ENCODE measurements at places on chromosomes 4 and X. TPM values are rescaled to one million over a fixed set of nuclear protein-coding genes. Genes with fewer than 3 reads are reported as not detected.

CLTRN gene
- 0.46 TPM for total RNA-seq

DNA sequence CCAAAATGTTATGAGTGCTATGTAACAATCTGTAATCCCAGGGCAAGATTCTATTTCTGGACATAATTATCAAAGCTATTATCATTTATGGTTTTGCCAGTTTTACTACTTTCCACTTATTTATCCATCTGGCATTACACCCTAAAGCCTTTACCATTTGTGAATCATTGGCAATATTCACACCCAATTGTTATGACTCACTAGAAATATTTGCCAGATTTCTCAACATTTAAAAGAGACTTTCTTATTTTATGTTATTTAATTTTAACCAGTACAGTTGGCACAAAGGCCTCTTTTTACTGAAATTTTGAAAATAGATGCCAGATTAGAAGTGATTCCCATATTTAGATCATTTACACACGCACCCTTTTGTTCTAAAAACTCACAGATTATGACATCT lies 242.7 kb upstream of the WDFY3 start:
- no peak for DNase-seq

- peak; percentile 9 for DNase-seq
Measured at GRCh38 chr4:76897536-76898384, at the start of gene SOWAHB. Gene SOWAHB, minus strand, starts transcription at chr4:76898144. Its CDS starts 295 bp downstream, at chr4:76897849.

GRCh38 chrX:103338663-103339062 lies 8.6 kb downstream of the TCEAL7 start:
- DNase-seq = no peak

- DNase-seq = no peak
Measured at GRCh38 chr4:41897698-41898097, 37.5 kb upstream of the TMEM33 start.

DCK gene
- total RNA-seq = 32.5 TPM

ARMCX2 gene
- 6.6 TPM for total RNA-seq

DNA sequence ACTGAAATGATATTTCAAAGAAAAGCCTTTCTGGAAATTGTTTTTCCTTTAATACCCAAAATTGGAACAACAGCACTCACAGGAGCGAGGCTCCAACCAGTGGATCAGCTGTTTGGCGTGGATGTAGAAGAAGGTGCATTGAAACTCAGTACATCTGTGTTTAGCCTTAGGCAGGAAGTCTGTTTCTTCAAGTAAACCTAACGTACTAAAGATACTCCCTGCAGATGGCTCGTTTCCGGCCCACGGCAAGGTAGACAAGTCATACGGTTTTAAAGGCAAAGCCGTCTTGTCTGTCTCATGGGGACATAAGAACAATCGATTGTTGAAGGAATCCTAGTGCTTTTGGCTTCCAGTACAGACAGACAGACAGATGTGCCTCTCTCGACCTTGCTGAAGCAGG lies 50.0 kb upstream of the CLCN4 start:
- DNase-seq = peak; percentile 26

GRCh38 chr4:99965173-99965572 lies 15.1 kb upstream of the H2AZ1 start:
- no peak for DNase-seq

GRCh38 chrX:45845142-45845541 lies 644.5 kb upstream of the DIPK2B start:
- DNase-seq = no peak

- no peak for DNase-seq
Measured at GRCh38 chrX:17020356-17020755, 73.9 kb downstream of the REPS2 start.

DNA sequence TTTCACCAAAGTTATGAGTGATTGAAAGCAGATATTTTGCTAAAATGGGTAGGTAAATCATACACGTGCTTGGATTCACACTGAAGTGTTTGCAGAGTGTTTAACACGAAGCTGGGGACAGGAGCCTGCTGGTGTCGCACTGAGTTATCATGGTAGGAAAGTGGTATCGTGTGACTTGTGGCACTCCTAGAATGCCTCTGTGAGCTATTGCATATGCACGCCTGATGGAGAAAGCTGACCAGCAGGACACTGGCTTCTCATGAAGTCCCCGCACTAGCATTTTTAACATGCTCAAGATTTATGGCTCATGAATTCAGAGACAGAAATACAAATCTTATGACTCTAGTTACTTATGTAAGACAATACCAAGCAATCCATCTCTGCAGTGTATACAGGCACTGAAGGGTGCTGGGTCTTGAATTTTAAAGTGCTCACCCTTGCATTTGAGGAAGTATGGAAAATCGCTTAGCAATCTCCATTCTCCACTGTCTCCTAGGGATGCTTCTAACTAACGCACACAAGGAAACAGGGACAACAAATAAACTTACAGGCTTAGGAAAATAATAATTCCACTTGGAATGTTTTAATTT lies 19.8 kb downstream of the VCX3B start:
- DNase-seq = no peak

GRCh38 chr4:3851881-3852280 lies 85.7 kb downstream of the ADRA2C start:
- no peak for DNase-seq

DNA sequence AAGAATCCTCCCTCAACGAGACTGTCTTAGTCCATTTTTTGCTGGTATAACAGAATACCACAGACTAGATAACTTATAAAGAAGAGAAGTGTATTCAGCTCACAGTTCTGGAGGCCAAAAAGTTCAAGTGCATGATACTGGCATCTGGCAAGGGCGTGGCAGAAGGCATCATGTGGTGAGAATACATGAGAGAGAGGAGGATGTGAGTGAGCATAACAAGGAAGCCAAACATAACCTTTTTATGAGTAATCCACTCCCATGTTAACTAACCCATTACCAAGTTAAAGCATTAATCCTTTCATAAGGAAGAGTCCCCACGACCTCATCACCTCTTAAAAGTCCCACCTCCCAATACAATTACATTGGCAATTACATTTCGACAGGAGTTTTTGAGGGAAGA lies 504.6 kb downstream of the IQCM start:
- no peak for DNase-seq

DNA sequence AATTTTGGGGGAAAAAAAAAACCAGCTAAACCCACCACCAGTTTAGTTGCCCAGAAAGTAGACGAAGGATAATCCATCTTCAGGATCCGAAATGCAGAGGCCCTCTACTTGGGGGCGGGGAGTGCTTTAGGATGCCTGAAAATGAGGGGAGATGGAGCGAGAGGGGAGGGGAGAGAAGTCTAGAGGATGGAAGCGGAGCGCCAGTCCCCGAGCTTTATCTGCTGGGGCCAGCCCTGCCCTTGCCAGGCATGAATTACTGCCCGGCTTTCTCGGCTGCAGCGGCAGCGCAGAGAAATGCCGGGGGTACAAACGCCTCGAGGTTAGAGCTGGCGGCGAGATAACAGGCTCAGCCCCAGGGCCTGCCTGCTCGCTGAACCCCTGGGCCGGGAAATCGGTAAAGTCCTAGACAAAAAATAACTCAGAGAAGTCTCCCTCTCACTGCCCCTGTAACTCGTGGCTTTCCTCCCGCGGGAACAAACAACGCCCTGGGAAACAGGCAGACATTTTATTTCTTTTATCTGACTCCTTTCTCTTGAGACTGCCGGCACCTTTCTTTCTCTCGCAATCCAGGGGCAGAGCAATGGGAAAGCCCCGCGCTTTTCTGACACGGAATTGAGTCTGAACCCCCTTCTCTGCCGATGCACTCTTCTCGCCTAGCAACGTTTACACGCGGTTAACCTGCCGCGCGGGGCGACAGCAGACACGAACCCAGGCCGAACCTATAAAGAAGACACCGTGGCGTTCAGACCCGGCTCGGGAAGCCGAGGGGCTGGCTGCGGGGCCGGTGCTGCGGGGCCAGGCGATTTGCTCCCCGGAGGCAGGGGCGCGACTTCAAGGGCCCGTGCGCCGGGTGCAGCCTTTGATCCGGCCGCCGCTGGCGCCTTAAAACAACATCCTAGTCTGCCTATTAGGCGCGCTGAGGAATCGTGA lies 3.1 kb upstream of the MSX1 start:
- no peak for DNase-seq

GRCh38 chr4:86054286-86055032 lies 305.4 kb downstream of the MAPK10 start:
- DNase-seq = no peak

- DNase-seq = no peak
Measured at GRCh38 chrX:96435378-96436035, 249.1 kb upstream of the DIAPH2 start.

DNA sequence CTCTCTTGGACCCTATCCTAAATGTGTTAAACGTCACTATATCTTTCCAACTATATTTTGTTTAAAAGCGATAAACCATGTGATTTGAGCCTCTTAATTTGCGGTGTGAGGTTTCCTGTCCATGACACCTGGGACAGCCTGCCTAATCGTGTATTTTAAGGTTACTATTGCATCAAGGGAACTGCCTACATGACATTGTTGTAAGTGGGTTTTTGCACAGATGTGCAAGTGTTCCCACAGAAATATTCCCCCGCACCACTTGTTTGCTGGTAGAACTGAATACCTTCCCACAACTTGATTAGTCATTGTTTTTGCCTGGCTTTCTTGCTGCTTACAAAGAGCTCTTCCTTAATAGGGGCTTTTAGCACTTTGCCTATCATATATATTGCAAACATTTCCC lies 5.1 kb upstream of the FAM184B start:
- no peak for DNase-seq

FABP2 gene
- total RNA-seq = not detected

- DNase-seq = no peak
Measured at GRCh38 chrX:33211356-33212260, at the start of gene DMD. Gene DMD, minus strand, starts transcription at chrX:33211549. Its CDS starts 237 bp downstream, at chrX:33211312.

SEC24D gene
- total RNA-seq = 32.3 TPM

SYNPO2 gene
- total RNA-seq = 1.6 TPM
